Putamen (tissue), 1 donor: ENCODE measurements at places on chromosomes 1 and 21.

- DNase-seq: no peak
Observed at GRCh38 chr1:154427173-154428139, 22.3 kb downstream of the IL6R start.

GRCh38 chr1:53362270-53362669 lies 34.4 kb upstream of the LRP8 start:
- no peak for DNase-seq

DNA sequence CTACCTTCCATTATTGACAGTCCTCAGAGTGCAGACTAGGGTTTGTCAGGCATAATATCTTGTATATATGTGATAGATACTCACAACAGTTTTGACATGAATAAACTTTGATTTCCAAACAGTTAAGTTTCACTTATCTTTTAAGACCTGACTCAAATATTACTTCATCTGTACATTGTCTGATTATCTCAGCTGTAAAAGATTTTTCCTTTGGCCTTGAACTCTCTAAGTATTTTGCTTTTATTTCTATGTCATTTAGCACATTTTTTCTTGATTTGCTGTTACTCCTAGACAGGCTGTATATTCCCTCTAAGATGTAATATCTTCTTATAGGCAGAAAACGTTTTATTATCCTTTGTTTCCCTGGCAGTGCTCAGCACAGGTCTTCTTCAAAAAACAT lies 65.6 kb upstream of the DMRTA2 start:
- DNase-seq: no peak

- peak; percentile 58 for DNase-seq
Observed at GRCh38 chr1:220690140-220691052, at the start of gene C1orf115. C1orf115 (plus strand) TSS chr1:220690363; CDS start chr1:220690403, 40 bp downstream.

GRCh38 chr1:209504571-209504970 lies 78.9 kb upstream of the CAMK1G start:
- no peak for DNase-seq

- no peak for DNase-seq
Observed at GRCh38 chr1:170461762-170462384, 70.1 kb upstream of the GORAB start.

- no peak for DNase-seq
Observed at GRCh38 chr1:7534061-7534825, 236.9 kb upstream of the VAMP3 start.

GRCh38 chr1:228100822-228101613 lies 2.1 kb downstream of the C1orf35 start:
- no peak for DNase-seq

- no peak for DNase-seq
Observed at GRCh38 chr1:221739018-221739676, 2.7 kb downstream of the DUSP10 start.

- no peak for DNase-seq
Observed at GRCh38 chr1:228725178-228725577, 10.1 kb upstream of the RHOU start.

DNA sequence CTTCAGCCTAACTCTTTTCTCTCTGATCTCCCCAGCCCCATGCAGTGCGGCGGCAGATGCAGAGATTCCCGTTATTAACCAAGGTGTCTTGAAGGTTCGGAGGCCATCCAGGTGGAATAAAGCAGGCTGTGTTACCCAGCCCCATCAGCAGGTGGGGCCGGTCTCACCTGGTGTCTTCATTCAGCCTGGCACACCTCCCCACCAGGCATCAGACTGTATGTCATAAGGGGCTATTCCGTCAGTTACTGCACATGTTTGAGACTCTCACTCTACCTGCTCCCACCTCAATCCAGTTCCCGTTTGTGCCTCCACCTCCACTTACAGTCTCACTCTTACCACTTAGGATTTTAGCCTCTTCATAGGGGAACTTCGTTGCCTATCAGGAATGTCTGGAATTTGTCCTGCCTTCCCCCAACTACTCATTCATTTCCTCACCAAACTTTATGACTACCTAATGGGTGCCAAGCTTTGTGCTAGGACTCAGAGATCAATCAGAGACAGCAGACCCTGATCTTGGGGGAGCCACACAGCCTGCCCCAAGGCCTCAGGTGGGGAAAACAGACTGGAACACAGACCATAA lies 170.2 kb downstream of the PLPP3 start:
- no peak for DNase-seq

GRCh38 chr1:54706419-54706818 lies 9.2 kb upstream of the TTC4 start:
- DNase-seq: no peak

- DNase-seq: no peak
Observed at GRCh38 chr1:230824551-230824918, 43.8 kb downstream of the C1orf198 start.

- DNase-seq: no peak
Observed at GRCh38 chr1:87647430-87648177, 318.9 kb downstream of the LMO4 start.

DNA sequence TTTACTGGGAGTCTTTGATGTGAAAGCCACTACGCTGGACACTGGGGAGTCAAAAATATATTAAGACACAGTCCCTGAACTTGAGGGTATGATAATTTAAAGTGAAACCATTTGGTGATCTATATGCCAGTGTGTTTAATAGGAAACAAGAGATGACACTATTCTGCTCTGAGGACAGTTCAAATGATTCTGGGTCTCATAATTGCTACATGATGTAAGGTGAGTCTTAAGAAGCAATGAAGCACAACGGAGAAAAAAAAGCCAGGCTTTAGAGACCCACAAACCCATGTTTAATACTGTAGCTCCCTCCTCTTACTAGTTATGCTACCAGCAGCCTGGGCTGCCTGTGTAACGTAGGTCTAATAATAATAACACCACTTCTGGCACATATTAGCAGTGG lies 14.2 kb upstream of the LRRC8D start:
- no peak for DNase-seq

DNA sequence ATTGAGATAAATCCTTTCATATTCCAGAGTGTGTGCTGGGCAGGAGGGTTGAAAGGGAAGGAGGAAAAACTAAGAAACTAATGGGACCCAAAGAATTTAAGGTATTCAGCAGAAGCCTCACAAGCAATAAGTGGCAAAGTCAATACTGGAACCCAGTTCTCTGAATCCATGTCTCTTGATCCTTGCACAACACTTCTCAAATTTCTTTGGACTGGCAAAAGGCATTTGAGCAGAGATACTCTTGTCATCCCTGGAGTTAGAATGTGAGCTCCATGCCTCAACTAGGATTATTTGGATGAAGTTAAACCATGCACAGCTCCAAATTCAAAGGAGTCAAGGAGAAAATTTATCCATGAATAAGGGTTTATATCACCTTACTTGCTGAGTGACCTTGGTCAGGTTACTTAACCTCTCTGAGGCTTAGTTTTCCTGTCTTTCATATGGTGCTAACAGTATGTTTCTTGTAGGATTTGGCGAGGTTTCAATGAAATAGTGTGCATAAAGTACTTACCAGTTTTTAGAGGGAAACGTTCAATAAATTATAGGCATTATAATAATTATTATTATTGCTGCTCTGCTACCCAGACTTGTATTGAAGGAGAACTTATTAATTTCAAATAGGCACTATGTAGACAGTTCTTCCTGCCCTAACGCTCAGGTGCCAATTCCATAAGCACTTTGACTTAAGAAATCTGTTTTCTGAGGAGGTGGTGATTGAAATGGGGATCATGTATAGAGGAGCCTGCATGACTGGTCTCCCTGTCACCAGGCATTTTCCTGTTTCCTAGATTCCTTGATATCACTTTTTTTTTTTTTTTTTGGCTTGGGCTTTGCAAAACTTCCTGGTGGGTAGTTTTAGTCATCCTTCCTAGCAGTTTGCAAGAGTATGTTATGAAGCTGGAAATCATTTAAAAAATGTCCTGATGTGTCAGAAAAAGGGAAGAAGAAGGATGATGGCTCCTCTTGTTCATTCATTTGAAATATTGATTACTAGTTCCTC lies 125.0 kb upstream of the JUN start:
- no peak for DNase-seq

DNA sequence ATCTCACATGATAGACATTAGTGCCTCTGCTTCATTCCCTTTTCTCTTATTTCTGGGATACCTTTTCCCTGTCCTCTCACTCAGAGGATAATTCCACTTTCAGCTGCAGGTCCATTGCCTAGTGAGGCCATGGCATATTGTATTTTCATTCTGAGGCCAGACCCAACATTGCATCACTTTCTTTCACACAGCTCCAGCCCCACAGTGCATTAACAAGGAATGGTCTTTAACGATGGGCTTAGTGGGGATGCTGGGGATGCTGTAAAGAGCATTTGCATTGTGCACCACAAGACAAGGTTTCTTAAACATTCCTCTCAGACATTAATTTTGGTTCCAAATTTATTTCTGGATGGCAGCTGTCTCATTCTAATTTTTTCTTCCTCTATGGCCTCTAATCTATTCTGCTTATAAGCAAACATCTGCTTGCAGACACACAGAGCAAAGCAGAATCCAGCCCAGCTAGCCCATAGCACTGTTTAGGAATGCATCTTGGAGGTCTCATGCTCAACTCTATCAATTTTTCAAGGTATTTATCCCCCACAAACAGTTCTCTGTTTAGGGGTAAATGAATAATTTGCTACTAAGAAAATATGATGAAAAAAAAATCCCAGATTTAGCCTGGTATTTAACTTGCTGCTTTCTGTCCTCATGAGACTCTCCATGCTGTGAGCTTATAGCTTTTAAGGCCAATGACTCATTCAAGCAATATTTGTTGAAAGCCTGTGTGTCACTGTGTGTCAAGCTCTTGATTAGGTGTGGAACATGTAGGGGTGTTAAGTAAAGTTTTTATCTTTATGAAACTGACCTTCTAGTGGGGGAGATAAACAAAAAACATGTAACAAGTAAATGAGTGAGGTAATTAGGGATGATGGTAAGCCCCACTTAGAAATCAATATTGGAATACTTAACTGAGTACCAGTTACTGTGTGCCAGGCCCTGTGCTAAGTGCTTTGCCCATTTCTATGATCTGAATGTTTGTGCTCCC lies 44.5 kb upstream of the CCDC190 start:
- DNase-seq: no peak

DNA sequence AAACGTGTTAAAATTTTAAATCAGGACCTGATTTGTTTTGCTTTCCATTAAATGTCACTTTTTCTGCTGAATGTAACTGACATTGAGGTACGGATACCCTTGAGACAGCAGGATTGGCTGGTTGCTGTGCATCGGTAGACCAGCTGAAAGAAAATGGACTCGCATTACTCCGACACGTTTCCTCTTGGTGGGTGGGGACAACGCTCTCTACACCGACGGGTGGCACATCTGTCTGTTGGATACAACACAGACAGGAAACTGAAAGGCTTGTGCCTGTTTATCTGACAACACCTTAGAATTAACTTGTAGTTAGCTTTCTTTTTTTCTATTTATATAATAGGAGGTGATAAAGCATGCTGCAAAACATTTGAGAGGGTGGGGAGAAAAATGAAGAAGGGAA lies 19.4 kb downstream of the PRPF38A start:
- no peak for DNase-seq

DNA sequence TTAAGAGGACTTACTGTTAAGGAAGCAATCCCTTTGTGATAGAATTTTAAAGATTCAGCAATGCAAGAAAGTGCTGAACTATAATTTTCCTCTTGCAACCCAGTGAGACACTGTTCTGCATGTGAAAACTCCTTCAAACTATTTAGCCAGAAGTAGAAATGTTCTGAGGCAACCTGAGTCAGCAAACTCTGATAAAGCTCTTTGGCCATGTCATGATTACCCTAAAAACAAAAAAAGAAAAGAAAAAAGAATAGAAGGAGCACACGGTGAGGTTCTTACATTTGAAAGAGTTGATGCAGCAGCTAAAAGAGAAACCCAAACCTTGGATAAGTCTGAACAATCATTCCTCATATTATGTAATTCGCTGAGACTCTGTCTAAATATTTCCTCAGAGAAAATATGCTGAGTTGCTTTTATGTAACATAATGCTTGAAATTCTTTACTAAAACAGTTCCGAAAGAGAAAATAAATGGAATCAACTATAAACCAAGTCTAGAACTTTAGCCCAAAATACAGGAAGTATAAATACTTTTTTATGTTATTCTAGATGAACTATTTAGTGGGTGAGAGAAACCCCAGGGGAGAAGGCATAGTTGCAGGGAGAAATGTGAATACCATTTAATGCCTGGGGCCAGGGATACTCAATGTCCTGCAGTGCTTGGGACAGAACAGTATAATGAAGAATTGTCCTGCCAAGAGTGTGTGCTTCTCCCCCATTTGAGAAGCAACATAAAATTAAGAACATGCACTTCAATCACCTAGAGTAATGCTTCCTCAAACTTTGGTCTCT lies 60.0 kb downstream of the INTS7 start:
- no peak for DNase-seq

GRCh38 chr1:62436039-62436465 lies 797 bp upstream of the USP1 start:
- peak; percentile 97 for DNase-seq

DNA sequence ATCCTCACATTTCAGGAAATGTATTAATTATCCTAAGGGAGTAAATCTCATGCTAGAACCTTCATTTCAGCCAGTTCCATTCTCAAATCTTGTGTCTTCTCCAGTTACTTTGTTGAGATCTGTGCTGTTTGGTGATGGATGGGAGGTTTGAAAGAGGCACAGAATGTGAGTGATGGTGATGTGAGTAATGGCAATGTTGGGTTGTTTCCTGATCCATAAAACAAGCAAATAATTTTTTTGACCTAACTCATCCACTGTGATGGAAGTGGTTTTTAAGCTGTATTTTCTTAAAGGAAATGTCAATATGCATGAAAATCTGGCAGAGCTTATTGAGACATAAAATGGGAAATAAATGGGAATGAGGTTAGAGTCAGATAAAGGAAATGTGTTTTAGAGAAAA lies 214.7 kb downstream of the CHRM3 start:
- DNase-seq: no peak

- no peak for DNase-seq
Observed at GRCh38 chr1:93668121-93668520, 13.5 kb downstream of the BCAR3 start.

DNA sequence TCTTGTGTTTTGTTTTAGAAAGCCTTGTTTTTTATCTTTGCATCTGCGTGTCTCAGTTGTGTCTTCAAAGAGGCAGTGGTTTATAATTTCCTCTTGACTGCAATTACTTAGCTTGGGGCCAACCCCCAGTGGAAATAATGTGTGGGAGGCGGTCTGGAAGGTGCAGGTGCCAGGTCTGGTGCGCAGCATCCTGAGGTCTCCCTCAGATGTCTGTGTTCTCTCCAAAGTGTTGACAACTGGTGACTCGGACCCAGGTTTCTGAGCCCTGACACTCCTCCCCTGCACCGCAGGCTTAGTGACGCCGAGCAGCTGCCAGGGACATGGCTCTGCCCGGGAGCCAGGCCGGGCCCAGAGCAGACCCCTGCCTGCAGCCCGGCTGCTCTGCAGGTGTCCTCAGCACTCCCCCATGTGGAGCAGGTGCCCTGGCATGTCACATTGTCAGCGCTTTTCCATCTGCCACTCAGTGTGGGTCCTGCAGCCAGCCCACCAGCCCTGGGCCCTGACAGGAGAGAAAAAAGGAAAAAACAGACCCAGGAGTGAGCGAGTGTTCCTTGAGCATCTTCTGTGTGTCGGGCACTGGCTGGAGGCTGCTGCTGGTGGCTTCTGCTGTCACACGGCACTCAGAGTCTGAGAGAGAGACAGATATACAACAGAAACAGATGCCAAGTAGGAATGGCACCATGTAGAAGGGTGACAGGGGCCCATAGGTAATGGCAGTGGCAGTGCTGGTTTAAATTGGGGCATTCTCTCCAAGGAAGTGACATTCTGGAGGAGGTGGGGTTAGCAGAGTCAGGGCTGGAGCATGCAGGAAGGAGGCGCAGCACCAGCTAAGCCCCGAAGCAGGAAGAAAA lies 24.8 kb upstream of the SELENON start:
- DNase-seq: no peak

- DNase-seq: no peak
Observed at GRCh38 chr1:55214212-55214933, 791 bp downstream of the USP24 start.
